ENCODE measurements at places on chromosomes 1 and 21. TPM values are rescaled to one million over a fixed set of nuclear protein-coding genes. Genes with fewer than 3 reads are reported as not detected.
A peak's percentile ranks its signal among the peaks of the same experiment; 100 is the strongest.

- H3K27me3 ChIP-seq = no peaks in the 10 kb centered on the region
- no peak for DNase-seq
- no peak overlapping the region for H3K4me3 ChIP-seq
- no peak overlapping the region for H3K27ac ChIP-seq
These were observed 27.8 kb downstream of the SMIM12 start for GRCh38 chr1:34831721-34832246.

The LAPTM5 gene
- total RNA-seq = 206 TPM

The CADM3 gene
- total RNA-seq = not detected

DNA sequence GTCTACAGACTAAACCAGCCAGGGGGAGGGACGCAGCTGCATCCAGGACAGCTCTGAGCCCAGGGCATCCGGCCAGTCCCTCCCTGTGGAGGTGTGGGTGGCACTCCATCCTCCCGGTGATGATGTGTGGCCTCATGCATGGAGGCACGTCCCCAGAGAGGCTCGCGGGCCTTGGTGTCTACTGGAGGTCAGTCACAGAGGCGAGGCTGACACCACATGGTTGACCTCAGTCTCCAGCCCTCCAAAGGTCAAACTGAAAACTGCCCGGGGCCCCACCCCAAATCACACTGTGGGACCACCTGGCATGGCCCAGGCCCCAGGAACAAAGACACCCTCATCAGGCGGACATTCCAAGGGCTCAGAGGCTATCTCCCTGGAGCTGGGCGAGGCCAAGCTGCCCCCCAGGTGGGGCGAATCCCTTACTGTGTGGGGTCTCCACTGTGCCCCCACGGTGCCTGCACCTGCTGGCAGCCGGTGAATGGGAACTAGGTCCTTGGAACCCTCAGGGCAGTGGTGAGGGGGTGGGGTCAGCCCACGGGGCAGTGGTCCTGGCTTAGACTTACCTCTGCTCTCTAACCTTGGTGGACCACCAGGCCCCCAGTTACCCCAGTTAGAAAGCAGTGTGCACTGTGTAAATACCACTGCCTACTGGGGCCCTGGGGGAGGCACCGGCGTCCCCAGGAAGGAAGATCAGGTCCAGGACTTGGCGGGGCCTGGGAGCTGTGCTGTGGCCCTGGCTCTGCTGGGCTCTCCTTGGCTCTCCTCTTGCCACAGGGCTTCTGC is 49.1 kb downstream of the TRPM2 start:
- no peak overlapping the region for H3K27ac ChIP-seq
- no peaks in the 10 kb centered on the region for H3K4me1 ChIP-seq

GRCh38 chr21:45267390-45267760 is 20.3 kb downstream of the POFUT2 start:
- H3K36me3 ChIP-seq = peaks cover 39% of the 10 kb centered on the region
- no peak for DNase-seq
- H3K27ac ChIP-seq = no peak overlapping the region
- peaks cover 22% of the 10 kb centered on the region for H3K4me1 ChIP-seq
- H3K27me3 ChIP-seq = no peaks in the 10 kb centered on the region

DNA sequence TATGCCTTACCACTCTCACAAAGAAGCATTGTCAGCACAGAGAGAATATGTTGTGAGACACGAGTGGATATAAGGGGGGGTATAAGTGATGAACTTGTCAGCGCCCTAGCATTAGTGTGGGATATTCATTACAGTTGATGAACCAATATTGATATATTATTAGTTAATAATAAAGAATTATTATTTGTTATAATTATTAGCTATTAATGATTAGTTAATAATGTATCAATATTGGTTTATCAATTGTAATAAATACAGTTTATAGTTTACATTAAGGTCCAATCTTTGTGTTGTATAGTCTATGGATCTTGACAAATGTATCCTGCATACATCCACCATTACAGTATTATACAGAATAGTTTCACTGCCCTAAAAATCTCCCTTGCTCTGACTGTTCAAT is 120.2 kb upstream of the NCAM2 start:
- DNase-seq = no peak
- no peaks in the 10 kb centered on the region for H3K4me1 ChIP-seq
- no peak overlapping the region for H3K27ac ChIP-seq

DNA sequence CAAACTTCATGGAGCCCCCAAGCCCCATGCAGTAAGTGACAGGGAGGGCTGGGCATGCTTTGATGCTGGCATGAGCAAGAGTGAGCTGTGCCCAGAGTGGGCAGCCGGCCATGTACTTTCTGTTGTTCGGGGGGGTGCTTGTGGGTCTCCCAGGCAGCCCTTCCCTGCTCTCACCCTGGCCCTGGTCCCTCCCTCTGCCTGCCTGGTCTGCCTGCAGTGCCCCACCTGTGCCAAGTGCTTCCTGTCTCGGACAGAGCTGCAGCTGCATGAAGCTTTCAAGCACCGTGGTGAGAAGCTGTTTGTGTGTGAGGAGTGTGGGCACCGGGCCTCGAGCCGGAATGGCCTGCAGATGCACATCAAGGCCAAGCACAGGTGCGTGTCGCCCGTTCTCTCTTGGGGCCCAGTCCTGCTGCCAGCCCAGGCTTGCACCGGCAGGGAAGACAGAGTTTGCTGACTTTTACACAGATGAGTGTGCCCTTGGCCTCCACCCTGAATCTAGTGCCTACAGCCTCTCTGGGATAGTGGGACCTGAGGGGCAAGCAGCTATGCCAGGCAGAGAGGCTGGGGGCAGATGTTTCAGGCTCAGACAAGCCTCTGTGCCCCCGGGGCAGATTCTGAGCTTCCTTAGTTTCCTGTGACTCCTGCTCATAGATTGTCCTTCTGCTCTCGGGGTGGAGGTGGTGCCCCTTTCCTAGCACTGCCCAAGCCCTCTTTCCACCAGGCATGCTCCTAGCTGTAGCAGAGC is 7.6 kb downstream of the ZBTB48 start:
- H3K27me3 ChIP-seq = no peaks in the 10 kb centered on the region
- H3K36me3 ChIP-seq = no peaks in the 10 kb centered on the region
- DNase-seq = no peak
- H3K4me1 ChIP-seq = peaks cover 17% of the 10 kb centered on the region

GRCh38 chr1:93042187-93043056 is 36.7 kb upstream of the MTF2 start:
- H3K27ac ChIP-seq = peak overlapping the region; percentile 52
- H3K4me3 ChIP-seq = peak overlapping the region; percentile 59
- no peaks in the 10 kb centered on the region for H3K27me3 ChIP-seq
- no peaks in the 10 kb centered on the region for H3K36me3 ChIP-seq
- peaks cover 12% of the 10 kb centered on the region for H3K4me1 ChIP-seq

Measured in CD8-positive, alpha-beta memory T cell (primary cell).